ENCODE measurements at places on chromosomes 6 and 20.

GRCh38 chr6:159758031-159759001, 3.5 kb upstream of the ACAT2 start:
- no peak for DNase-seq

DNA sequence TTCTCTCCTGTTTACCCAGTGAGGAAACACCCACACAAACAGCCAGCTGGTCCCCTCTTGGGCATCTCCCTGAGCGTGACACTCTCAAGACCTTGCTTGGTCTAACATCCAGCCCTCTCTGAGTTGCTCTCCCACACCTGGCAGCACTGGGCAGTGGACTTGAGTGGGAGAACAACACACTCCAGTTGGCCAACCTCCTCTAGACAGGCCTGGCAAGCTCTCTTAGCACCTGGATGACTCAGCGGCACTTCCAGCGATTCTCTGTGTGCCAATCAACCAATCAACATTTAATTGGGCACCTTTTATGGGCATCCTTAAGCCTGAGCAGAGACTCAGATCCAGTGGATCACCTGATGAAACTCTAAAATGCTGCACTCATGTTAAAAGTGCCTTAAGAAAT, 76.6 kb upstream of the QKI start:
- no peak for DNase-seq

GRCh38 chr6:89858041-89858440, 28.4 kb downstream of the CASP8AP2 start:
- no peak for DNase-seq

DNA sequence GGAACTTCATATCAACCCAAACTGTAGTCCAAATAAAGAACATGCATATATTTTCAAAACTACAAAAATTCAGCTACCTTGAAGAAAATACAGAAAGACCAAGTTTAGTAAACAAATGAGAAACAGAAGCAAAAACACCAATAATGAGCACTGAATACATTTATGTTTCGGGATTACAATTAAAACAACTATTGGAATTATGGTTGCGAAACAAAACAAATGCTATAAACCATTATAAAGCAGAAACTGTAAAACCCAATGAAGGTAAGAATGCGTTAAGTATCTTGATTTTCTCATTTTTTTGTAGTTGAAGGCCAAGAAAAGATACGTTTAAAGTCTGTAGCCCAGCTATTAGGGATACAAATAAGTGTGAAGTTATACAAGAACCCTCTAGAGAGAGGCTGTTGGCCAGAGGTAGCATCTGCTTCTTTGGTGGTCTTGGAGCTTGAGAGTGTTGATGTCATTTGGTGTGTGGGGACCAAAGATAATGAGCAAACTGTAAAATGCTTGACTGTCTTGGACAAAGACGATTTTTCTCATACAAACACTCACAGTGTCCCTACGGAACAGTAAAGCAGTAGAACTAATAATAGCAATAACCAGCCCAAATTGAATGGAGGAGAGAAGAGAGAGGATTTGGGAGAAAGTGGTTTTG, 111.5 kb downstream of the PRND start:
- DNase-seq, result no peak

DNA sequence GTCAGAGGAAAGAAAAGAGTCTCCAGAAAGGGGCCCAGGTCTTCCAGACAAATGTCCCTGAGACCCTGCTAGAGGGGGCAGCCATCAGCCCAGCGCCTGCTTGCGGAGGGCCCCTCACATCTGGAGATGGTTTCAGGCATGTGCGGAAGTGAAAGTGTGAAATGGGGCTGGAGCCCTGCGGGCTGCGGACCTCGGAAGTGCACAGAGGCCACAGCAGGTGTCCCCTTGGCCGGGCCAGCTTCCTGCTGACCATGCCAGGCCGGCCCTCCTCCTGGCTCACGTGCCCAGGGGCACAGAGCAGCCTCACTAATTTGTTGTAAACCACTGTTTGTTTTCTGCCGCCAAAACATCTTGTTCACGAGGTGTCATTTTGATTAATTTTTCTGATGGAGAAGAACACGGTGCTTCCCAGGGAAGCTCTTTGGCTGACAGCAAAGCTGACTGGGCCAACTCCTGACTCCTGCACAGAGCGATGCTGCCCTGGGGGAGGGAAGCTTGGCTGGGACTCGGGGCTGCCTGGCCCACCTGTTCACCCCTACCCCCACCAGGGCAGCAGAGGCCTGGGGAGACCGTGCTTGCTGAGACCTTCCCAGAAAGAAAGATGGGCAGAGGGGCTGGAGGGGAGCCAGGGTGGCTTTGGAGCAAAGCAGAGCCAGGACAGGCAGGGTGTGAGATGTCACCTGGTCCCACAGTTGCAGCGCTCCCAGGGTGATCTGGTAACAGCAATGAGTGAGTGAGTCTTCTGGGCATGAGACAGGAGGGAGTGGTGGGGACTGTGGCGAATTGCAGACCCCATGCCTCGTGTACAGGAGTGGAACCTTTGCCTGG, 54.2 kb downstream of the BCAS4 start:
- no peak for DNase-seq

- DNase-seq, result no peak
Observed at GRCh38 chr20:44357555-44358125, 2.1 kb downstream of the HNF4A start.

GRCh38 chr6:63023726-63024125, 187.5 kb upstream of the FKBP1C start:
- DNase-seq, result no peak

DNA sequence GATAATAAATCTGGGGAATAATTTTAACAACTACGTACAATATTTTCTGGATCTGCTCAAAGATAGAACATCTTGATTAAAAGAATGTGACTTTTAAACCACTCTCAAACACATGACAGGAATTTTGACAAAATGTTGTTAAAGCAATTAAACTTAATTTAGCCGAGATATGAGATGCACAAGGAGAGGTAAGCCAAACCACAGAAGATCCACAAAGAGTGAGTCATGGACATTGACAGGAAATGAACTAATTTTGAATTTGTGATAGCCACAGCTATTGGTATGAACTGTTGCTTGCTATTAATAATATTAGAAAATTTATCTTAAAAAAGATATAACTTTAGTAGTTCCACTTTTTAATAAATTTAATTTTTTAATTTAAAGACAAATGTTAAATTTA, 27.8 kb upstream of the VGLL2 start:
- DNase-seq, result no peak

DNA sequence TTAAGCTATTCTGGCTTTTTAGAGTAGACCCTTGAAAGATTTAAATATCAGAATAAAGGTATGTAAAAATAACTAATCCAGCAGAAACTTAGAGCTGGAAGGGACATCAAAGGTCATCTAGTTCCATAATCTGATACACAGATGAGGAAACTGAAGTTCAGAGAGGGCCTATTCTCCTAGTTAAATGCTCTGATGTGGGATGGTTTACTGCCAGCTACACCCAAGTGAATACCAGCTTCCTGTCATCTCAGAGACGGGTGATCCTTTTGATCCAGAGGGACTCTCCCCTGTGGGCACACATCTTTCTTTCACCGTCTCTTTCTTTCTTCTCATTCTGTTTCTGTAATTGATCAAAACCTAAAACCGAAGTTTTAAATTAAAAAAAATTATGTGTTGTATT, 94.1 kb downstream of the MAN1A1 start:
- no peak for DNase-seq

- no peak for DNase-seq
Observed at GRCh38 chr20:50111829-50112495, 988 bp downstream of the UBE2V1 start.

DNA sequence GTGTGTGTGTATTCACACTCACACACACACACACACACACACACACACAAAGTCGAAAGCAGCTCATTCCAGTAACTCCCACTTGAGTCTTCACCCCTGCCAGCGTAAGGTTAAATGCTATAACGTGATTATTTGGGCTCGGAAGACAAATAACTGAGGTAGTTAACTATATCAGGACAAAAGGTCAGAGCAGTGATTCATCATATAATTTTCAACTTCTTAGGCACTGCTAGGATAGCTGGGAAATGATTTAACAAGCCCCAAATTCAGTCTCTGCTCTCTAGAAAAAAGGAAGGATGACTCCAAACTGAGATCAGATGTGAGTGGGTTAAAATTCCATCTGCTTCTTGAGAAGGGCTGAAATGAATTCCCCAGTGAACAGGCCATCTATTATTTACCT, 30.7 kb downstream of the HDGFL1 start:
- DNase-seq, result no peak

GRCh38 chr6:112193117-112193516, 61.2 kb downstream of the LAMA4 start:
- DNase-seq, result no peak

- no peak for DNase-seq
Observed at GRCh38 chr6:41637194-41638001, 870 bp upstream of the MDFI start.
